ENCODE measurements at places on chromosomes 7 and 10. TPM values are rescaled to one million over a fixed set of nuclear protein-coding genes. Genes with fewer than 3 reads are reported as not detected.

Gene ARHGEF5
- total RNA-seq: 0.93 TPM

Gene TAS2R5
- total RNA-seq: 1.3 TPM

Gene MLLT10
- total RNA-seq: 50.9 TPM

Gene SLC29A4
- 30.5 TPM for total RNA-seq

Gene ATRNL1
- total RNA-seq: 35.9 TPM

Gene NUTM2A
- 1.3 TPM for total RNA-seq

Gene NEUROG3
- not detected for total RNA-seq

DNA sequence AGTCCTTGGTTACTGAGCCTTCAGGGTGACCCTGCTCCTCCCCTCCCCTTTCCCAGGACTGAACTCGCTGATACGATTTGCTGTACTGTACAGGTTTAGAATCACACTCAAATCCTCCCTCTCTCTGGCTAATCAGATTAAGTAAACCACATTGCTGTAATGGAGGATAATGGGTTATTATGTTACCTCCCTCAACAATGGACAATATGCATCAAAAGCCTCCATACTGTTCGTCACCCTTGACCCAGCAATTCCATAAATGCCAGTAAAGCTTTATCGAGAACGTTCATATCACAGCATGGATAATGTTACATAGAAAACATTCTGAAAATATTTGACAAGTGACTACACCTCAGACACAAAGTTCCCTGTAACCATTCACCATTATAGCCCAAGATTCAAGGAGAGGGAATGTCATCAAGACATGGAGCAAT lies 61.7 kb downstream of the FAM107B start:
- DNase-seq: no peak

DNA sequence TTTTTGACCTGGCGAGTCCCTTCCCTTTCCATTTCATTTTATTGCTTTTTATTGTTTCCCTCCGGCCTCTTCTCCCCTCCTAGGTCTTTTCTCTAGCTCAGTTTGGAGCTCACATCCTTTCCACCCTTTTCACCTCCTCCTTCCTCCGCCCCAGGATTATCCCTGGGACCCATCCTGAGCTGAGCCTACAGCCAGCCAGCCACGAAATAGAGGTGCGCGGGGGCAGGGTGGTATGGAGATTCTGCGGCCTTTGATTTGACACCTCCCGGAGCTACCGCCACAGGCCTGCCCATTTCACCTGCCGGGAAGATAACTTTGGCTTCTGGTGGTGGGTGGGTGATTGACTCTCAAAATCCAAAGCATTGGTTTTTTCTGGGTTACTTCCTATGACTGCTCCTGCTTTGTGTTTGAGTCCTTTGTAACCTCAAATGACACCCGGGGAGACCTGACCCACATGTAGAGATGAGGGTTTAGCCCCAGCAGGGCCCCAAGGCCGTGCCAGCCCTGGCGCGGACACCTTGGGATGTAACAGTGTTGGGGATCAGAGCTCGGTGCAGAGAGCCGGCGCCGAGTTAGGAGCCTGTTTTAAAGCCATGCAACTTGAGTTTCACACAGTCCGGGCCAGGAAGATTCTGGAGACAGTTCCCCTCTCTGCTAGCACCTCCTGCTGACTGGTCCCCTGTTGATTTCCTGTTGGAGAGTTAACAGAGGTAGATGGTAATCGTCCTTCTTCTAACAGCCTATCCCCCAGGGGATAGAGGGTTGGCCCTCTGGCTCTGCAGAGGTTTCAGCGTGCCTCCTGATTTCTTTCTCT lies 1.5 kb downstream of the DUSP5 start:
- no peak for DNase-seq

GRCh38 chr10:12252882-12253546 lies 57.0 kb downstream of the CDC123 start:
- DNase-seq: peak; percentile 33

DNA sequence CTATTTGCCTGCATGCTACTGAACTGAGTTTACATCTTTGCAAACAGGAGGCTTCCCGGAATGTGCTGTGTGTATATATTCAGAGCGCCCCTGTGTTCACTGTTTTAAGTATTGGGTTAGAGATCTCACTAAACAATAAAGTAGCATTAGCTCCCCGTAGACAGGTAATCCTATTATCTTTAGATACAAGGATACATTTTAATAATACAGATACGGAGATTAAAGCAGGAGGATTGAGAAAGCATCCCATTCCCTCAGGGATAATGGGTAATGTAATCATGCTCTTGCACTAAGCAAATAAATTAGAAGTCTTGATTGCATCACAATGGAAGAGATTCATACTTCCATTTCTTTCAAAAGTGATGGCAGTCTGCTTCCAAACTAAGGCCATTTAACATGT lies 809.0 kb downstream of the NRG3 start:
- DNase-seq: no peak

DNA sequence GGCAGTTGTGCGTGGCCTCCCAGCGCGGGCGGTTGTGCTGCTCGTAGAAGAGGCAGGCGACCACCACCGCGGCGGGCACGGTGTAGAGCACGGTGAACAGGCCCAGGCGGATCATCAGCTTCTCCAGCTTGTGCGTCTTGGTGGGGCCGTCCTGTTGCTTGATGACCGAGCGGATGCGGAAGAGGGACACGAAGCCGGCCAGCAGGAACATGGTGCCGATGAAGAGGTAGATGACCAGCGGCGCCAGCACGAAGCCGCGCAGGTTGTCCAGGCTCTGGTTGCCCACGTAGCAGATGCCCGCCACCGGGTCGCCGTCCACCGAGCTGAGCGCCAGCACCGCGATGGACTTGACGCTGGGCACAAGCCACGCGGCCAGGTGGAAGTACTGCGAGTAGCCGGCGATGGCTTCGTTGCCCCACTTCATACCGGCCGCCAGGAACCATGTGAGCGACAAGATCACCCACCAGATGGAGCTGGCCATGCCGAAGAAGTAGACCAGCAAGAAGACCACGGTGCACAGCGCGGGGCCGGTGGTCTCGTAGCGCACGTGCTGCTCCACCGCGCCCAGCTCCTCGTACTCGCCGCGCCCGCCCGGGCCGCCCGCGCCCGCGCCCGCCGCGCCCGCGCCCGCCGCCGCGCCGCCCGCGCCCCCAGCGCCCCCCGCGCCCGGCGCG lies 2.2 kb downstream of the FZD8 start:
- peak; percentile 68 for DNase-seq

- no peak for DNase-seq
Measured at GRCh38 chr10:75718991-75719390, 287.6 kb downstream of the LRMDA start.

- no peak for DNase-seq
Measured at GRCh38 chr7:151517601-151518104, 2.0 kb downstream of the RHEB start.

DNA sequence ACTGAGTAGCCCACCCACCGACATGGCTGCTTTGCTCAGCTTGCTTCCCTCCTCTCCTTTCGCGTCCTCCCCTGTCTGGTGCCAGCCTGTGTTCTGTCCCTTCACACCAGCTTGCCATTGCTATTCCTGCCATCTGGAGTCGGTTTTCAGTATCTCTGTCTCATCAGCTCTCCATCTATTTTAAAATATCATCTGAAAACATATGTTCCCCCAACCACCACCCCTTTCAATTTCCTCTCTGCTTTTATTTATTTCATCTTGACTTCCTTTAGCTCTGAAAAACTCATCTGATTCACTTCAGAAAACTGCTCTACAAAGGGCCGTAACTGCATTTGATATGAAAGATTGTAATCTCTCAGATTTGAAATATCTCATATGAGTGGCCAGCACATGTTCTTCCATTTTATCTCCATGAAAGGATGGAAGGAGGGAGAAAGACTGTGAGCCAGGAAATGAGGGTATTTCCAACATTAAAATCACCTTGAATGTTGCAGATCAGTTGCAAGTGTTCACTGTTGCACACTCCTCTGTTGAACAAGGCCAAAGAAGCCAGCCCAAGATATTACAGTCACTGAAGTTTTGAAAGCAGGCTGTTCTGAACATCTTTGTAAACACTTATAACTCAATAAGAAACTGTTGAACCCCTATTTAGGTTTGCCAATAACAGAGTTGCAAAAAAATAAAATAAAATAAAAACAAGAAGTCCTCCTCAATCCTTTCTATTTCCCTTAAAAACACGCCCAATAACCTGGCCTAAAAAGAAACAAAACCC lies 202.4 kb upstream of the NEBL start:
- DNase-seq: no peak

GRCh38 chr7:44980393-44981034 lies 1.7 kb upstream of the MYO1G start:
- no peak for DNase-seq

- peak; percentile 66 for DNase-seq
Measured at GRCh38 chr10:119165171-119166117, at the start of gene SFXN4. Gene SFXN4 (minus strand): TSS chr10:119165714. CDS start chr10:119165647, 67 bp downstream.

DNA sequence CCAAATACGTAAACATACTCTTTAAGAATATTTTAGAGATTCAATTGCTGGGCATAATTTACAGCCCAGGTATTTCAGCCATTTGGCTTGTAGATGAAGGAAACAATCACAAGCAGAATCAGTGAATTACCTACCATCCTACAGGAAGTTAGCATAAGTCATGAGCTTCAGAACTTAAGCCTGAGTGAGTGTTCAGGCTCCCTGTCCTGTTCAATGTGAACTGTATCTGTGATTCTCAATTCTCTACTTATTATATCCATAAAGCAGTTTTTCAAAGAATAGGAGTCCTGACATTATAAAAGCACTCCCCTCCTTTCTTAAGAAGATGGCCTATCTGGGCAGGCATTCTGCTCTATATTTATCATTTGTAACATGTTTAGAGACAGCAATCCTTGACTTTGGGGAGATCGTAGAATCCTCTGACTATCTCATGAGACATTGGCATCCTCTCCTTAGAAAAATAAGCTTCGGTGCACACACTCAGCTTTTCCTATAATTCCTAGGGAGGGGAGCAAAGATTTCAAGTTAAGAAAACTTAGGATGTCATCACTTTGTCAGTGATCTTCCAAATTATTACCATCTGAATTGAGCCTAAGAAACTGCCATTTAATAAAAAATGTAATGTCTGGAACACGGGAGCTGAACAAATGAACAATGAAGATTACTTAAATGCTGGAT lies 645.2 kb upstream of the IGFBP3 start:
- DNase-seq: no peak

DNA sequence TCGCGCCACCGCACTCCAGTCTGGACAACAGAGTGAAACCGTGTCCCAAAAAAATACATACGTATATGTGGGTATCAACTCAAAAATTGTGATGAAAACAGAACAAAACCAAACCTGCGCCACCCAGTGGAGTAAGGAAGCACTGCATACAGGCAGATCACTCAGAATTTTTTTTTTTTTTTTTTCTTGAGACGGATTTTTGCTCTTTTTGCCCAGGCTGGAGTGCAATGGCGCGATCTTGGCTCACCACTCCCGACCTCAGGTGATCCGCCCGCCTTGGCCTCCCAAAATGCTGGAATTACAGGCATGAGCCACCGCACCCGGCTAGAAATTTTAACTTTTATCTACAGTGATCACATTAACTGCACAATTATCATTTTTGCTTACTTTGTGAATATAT lies 9.1 kb upstream of the TMEM236 start:
- peak; percentile 76 for DNase-seq

GRCh38 chr7:120981888-120982615 lies 6.5 kb upstream of the CPED1 start:
- no peak for DNase-seq

DNA sequence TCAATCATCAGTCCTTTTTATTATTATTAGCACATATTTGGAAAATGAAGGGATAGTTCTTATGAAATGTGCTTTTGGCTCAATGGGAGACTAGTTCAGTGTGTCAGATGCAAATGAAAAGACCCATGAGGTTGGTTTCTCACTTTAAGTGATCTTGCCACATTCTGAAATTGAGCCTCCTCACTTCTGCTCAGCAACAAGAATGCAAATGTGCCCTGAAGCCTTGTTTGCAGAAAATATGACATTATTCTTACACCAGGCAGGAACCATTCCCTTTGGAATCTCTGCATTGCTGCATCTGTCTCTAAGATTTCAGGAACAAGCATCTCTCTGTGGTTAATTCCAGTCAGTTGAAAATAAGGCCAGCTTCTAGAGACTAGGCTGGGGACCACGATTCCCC lies 186.1 kb upstream of the PLPP4 start:
- no peak for DNase-seq

DNA sequence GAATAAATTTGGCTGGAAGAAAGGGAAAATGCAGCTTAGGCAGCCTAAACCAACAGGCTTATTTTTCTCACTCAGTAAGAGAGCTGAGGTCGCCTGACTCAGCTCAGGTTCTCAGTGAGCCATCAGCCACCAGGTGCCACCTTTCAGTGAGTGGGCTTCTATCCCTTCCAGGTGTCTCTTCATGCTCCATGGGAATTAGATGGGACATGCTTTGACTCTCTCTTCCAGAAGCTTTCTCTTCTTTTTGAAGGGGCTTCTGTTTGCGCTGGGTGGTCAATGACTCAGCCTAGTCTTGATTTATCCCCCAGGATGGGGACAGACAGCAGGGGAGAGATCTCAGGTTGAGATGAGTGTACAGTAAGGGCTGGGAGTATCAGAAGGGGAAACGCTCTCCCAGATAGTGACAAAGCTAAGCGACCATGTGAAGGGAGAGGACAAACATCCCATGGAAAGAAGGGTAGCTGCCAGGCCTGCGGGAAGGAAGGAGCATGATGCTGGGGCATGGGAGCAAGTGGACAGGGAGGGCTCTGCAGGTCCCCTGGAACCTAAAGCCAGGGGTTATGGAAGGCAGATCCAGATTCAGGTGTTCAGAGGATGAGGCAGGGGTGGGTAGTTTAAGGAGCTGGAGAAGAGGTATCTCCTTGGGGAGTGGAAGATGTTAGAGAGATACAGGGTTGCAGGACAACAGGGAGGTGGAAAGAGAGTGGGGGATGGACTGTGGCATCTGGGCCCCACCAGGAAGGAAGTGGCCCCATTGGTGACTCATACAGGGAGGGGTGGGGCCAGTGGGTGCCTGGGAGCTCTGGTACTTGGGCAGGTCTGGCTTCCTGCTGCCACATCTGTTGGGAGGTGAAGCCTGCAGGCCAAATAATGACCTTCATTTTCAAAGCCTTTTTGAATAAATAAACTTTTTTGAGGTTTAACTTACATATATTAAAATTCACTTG lies 32.5 kb downstream of the OGDH start:
- DNase-seq: no peak

DNA sequence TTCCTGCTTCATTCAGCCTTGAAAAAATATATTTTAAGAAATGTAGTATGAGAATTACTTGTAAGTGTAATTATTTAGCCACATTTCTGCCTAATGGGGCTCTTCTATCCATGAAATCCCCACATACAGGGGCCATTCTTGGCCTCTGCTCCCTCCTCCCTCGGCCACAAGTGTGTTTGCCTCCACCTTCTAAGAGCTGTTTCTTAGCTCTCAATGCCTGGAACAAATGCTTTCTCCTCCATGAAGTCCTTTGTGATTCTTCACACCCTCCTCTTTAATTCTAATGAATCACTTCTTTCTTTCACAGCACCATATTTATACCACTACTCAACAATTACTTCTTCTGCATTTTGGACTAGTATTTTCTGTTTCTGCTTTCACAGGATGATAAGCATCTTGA lies 88.8 kb upstream of the BET1 start:
- no peak for DNase-seq

GRCh38 chr10:71087622-71088021 lies 124.7 kb upstream of the UNC5B start:
- DNase-seq: no peak

- no peak for DNase-seq
Measured at GRCh38 chr10:11058965-11059364, 41.3 kb downstream of the CELF2 start.

GRCh38 chr10:79084972-79085597 lies 16.3 kb downstream of the ZMIZ1 start:
- no peak for DNase-seq

Data from glutamatergic neuron (in vitro differentiated cells).